ENCODE measurements at places on chromosomes 11 and 22. TPM values are rescaled to one million over a fixed set of nuclear protein-coding genes. Genes with fewer than 3 reads are reported as not detected.

The SHISA8 gene
- not detected for total RNA-seq

DNA sequence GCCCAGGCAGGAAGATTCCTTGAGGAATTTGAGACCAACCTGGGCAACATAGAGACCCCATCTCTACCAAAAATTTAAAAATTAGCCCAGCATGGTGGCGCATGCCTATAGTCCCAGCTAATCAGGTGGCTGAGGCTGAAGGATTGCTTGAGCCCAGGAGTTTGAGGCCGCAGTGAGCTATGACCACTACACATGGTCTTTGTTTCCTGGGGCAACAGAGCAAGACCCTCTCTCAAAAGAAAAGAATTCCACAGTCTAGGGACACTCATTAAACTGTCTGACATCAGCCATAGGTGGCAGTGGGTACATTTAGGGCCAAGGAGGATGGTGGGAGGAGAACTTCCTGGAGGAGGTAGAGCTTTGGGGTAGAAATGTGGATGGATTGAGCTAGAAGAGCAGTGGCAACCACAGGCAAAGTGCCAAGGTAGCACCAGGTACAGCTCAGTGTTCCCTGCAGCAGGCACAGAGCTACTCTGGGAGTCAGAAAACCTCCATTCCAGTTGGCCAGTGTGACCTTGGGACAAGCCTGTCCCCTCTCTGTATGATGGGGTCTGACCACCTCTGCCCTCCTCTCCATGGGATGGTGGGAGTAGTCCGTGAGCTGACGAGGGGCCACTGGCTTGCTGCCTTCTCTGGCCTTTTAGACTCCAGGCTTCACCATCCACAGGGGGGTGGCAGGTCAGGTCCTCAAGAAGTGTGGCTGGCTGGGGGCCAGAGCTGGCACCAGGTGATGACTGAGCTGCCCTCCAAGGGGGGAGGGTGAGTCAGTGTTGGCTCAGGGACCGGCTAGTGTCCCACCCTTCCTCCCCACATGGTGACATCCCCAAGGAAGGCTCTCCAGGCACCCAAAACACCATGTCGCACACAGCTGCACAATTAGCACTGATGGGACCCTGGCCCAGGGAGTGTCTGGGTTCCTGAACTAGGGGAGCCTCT is 3.7 kb upstream of the CLCF1 start:
- peak; percentile 43 for DNase-seq

DNA sequence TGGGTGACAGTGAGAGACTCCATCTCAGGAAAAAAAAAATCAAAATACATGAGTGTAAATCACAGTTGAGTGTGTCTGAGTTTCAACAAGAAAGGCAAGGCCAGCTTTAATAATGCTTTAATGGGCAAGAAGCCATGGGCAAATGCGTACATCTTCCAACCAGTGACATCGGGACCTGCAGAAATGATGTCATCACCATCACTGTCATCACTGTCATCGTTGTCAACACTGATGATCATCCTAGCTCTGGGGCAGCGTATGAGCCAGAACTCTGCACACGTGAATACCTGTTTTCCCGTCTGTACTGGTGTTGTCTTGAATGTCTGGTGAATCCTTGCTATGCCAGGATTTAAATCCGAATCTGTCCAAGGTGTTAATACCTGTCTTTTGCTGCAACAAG is 712.5 kb downstream of the BRD1 start:
- DNase-seq = no peak

GRCh38 chr22:40348025-40348658 is 1.8 kb downstream of the ADSL start:
- DNase-seq = peak; percentile 55

The VSIG10L2 gene
- not detected for total RNA-seq

- peak; percentile 42 for DNase-seq
These were observed 14.9 kb upstream of the SLC22A6 start for GRCh38 chr11:62999649-63000048.

The OR8A1 gene
- total RNA-seq = not detected

- no peak for DNase-seq
These were observed 39.3 kb downstream of the MYEOV start for GRCh38 chr11:69333149-69333710.

DNA sequence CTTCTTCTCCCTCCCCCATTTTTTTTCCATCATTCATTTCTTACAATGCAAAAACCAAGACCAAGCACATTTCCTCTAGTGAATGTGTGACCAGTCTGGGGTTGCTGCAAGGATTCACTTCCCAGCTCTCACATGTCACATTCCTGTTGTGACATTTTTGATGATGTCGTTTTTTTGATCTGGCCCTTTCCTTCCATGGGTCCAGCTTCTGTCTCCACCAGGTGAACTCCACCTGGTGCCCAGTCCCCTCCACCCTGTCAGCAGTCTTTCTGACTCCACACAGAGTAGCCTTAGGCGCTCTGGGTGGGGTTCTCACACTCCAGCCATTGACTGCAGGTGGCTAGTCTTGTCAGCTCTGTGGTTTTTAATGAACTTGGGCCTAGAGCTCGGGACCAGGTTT is 15.6 kb downstream of the PANX1 start:
- DNase-seq = no peak

- peak; percentile 56 for DNase-seq
These were observed 31.2 kb downstream of the RAB6A start for GRCh38 chr11:73729594-73730206.

- no peak for DNase-seq
These were observed 74.6 kb downstream of the CELSR1 start for GRCh38 chr22:46462726-46463371.

GRCh38 chr11:105622016-105622415 is 12.1 kb downstream of the GRIA4 start:
- DNase-seq = no peak

The VSTM5 gene
- 0.71 TPM for total RNA-seq

The SLC17A6 gene
- not detected for total RNA-seq

The FUT4 gene
- total RNA-seq = 28.6 TPM

GRCh38 chr11:34948696-34949095 is 32.3 kb downstream of the PDHX start:
- DNase-seq = no peak

GRCh38 chr11:96306071-96306470 is 36.9 kb downstream of the MAML2 start:
- no peak for DNase-seq

GRCh38 chr11:116079580-116079979 is 575.4 kb upstream of the CADM1 start:
- DNase-seq = no peak

Measured in Calu3 (cell line).